Fibroblast of lung (primary cell): ENCODE measurements at places on chromosomes 7 and 10. TPM values are rescaled to one million over a fixed set of nuclear protein-coding genes. Genes with fewer than 3 reads are reported as not detected.

DNA sequence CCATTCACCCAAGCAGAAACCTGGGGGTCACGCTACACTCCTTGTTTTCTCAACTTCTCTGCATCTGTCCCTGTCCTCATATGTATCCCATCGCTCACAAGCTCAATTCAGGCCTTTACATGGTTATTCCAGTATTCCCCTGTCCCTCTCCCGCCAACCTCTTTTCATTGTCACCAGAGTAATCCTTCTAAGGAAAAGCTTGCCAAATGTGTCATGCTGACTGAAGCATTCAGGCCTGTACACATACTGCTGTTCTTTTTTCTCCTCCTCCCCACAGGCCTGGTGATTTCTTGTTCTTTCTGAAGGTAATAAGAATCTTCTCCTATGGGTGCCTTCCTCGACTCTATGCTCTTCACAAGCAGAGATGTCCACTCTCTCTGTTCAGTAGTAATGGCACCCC, 282.2 kb downstream of the PHTF2 start:
- no peaks in the 10 kb centered on the region for H3K27me3 ChIP-seq
- no peak for DNase-seq
- no peaks in the 10 kb centered on the region for H3K36me3 ChIP-seq
- H3K4me1 ChIP-seq = no peaks in the 10 kb centered on the region

DNA sequence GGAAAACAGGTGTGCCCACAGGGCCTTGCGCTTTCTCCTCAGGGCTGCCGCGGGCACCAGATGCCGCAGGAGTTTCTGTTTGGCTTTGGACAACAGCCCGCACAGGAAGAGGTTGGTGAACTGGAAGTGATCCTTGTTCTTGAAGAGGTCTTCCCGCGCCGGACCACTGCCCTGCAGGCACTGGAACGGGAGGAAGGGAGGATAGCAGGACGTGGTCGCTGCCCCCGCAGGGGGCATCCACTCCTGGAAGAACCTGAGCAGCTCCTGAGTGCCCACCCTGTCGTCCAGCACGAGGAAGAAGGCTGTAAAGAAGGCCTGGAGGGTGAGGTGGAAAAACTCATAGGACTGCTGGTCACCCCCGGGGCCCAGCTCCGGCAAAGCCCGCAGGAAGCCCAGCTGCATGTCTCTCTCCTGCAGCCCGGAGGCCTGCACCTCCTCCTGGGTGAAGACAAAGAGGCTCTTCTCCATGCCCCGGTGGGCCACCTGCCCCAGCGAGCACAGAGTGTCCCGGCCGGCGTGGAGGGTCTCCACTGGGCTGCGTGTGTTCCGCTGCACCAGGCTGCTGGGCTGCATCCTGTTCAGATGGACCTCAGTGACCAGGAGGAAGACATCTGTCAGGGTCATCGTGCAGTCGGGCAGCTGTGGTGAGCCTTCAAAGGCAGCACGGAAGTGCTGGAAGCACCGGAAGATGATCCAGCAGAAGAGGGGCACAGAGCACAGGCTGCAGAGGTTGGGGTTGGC, 26.9 kb downstream of the NOD1 start:
- H3K36me3 ChIP-seq = peaks cover 13% of the 10 kb centered on the region
- no peak overlapping the region for H3K27ac ChIP-seq
- no peak for DNase-seq
- no peaks in the 10 kb centered on the region for H3K27me3 ChIP-seq

DNA sequence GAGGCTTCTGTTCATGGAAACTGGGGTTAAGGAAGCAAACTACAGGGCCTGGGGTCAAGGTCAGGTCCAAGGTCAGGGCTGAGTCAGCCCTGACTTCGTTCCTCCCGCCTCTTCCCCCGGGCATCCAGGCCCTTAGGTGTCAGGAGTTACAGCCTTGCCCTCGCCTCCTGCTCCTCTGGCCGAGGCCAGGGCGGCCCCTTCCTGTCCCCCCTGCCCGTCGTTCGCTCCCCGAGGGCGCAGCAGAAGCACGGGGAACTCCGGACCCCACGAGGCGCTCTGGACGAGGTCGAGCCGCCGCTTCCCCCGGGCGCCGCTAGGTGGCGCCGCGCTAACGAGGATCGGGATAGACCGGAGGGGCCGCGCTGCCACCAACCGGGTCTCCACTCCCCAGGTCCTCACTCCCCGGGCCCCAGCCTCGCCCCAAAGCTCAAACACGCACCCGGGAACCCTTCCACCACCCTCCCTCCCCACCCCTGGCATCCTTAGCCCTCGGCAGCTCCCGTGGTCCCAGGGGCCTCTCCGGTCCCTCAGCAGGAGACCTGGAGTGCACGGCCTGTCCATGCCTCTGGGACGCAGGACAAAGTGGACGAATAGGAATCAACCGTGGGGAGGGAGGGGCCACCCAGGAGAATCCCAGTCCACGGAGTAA, 59.2 kb upstream of the MYL10 start:
- no peak overlapping the region for H3K4me3 ChIP-seq
- peak; percentile 53 for DNase-seq
- H3K36me3 ChIP-seq = no peaks in the 10 kb centered on the region
- H3K27me3 ChIP-seq = no peaks in the 10 kb centered on the region
- no peak overlapping the region for H3K27ac ChIP-seq

- no peaks in the 10 kb centered on the region for H3K27me3 ChIP-seq
- no peaks in the 10 kb centered on the region for H3K4me1 ChIP-seq
Observed at GRCh38 chr7:30252885-30253795, 31.3 kb upstream of the ZNRF2 start.

Gene RASA4B
- 1.5 and 2.1 TPM in 2 replicates for total RNA-seq

Gene CRYGN
- 0.26 and 0.50 TPM in 2 replicates for total RNA-seq
